ENCODE measurements at places on chromosomes 5 and 9.

DNA sequence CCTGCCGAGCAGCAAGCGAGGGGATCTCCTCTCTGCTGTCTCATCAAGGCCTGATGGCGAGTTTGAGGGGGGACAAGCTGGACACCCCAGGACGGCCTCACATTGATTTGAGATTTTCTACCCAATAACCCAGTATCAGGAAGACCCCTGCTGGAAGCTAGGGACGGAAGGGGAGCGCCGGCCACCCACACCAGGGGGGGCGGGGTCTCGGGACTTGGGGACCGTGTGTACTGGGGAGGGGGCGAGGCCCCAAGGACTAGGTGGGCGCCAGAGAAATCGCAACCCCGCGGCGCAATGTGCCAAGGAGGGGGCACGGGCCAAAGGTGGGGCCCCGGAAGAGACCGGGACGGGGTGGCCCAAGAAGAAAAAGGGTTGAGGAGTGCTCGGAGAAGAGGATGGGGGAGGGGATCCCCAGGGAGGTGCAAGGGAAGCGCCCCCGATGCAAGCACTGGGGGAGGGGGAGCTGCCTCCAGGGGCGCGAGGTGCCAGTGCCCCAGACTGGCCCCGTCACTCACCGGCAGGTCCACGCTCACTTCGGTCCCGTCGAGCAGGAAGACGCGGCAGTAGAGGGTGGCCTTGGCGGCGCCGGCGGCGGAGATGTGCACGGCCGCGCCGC is 1.1 kb downstream of the EPB41L4B start:
- DNase-seq = no peak

GRCh38 chr5:103216137-103216536 is 42.4 kb upstream of the MACIR start:
- DNase-seq = peak; percentile 12

DNA sequence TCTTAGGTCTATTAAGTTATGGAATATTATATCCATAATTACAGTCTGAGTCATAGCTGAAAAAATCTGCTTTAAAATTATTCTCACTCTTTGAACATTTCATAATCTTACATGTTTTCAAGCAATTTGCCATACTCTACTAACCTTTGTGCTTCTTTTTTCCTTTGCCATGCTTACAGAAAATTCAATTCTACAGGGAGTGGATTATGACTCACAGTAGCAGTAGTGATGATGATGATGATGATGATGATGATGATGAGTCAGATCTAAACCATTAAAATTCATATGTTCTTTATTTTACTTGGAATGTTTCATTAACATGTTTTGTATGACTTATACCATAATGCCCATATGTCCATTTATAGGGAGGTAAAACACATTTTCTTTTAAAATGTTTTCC is 207.1 kb downstream of the VPS13A start:
- DNase-seq = no peak

DNA sequence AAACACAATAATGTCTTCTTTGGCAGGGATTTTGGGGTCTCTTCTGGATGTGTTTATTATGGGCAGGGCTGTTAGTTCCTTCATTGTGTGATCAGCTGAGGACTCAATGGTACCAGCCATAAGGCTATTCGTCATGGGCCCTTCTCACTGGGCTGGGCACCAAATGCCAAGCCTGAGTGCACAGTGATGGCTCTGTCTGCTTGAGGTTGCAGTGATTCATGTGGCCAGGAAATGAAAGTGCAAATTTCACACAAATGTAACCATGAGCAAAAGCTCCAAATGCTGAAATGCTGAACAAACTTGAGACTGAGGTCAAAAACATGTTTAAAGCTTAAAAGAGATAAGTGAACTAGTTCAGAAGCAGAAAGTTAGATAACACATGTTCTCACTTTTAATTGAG is 191.0 kb downstream of the TARS1 start:
- no peak for DNase-seq

- no peak for DNase-seq
Observed at GRCh38 chr9:38380872-38381534, 11.5 kb upstream of the ALDH1B1 start.

DNA sequence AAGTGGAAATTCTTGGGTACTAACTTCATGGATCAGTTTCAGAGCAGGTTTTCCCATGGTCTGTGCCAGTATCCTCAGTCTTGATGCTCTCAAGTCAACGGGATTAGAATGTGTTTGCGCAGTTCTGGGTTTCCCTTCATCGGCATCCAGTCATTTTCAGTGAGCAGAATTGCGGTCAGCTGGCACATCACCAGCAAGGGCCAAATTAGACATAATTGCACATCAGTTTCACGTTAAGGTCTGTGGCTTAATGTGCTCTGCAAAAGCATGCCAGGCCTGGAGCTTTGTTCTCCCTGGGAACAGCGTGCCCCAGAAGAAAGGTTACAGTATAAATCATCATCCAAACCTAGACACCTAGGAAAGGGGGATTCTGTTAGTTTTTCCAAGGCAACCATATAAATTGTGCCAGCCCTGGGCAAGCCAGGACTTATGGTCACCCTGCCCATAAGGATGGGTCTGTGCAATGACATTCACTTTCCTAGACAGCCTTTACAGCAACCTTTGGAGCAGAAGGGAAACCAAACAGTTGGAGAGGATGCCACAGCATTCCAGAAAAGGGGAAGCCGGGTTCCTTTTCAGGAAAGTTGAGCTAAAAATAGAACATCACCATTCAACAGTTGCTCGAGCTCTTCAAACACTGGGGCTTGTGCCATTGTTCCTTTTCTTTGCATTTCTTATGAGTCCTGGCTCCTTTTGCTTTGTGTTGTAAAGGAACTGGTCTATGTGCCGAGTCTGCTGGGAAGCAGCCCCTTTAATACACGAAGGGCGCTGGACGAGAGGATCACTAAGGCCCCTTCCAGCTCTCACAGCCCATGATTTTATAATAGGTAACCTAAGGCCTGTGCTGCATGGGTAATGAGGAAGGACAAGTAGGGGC is 23.1 kb downstream of the IQGAP2 start:
- no peak for DNase-seq

GRCh38 chr5:83526289-83526688 is 54.7 kb downstream of the VCAN start:
- DNase-seq = no peak

- no peak for DNase-seq
Observed at GRCh38 chr5:98130261-98131035, 643.0 kb upstream of the RGMB start.

GRCh38 chr9:17280350-17281012 is 145.6 kb downstream of the CNTLN start:
- no peak for DNase-seq

DNA sequence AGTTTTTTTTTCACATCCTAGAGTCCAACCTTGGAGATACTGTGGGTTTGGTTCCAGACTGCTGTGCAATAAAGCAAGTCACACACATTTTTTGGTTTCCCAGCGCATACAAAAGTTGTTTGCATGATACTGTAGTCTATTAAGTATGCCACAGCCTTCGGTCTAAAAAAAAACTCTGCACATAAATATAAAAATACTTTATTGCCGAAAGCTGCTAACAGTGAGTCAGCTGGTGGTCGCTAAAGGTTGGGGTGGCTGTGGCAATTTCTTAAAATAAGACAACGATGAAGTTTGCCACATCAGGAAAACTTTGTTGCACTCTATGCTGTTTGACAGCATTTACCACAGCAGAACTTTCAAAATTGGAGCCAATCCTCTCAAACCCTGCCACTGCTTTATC is 37.4 kb downstream of the UBQLN1 start:
- DNase-seq = peak; percentile 30

All from MV-4-11 (cell line).